ENCODE measurements at places on chromosomes 2 and 18.

DNA sequence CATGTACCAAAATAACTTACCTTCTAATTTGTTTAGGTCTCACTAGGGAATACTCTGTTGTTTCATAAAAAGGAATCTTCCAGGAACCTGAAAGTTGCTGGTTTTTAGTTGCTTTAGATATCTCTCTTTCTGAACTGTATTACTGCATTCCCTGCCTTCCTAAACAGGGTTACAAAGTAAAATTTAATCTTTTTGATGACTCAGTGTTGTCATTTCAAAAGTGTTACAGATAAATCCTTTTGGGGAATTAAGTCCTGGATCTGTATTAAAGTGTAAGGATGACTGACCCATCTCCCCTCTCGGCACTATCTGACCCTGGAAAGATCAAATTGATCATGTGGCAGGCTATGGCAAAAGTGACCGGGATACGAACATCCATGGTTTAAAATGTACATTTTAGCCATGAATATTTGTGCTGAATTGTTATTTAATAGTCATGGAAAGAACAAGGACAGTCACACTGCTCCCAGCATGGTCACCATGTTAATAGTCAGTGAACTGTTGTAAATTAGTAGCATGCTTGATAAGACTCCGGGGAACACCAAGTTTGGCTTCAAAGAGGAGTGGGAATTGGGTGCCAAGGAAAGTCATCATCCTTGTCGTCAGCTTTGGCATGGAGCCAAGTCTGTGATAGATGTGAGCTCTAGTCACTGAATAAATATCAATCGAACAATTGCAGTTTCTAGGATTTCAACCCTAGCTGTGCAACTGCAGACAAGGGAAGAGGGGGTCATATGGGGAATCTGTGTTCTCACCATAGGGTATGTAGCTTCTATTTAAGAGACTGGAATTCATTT lies 4.2 kb downstream of the PLEKHA3 start:
- DNase-seq = no peak

- DNase-seq = no peak
Observed at GRCh38 chr2:20653695-20654534, 3.0 kb upstream of the HS1BP3 start.

DNA sequence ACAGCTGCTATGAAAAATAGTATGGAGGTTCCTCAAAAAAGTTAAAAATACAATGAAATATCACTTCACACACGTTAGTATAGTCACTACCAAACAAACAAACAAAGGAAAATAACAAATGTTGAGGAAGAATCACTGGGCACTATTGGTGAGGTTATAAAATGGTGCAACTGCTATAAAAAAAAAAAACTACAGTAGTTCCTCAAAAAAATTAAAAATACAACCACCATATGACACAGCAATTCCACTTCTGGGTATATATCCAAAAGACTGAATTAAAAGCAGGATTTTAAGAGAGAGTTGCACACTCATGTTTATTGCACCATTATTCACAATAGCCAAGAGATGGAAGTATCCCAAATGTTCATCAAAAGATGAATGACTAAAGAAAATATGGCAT lies 80.9 kb upstream of the POU3F3 start:
- DNase-seq = no peak

DNA sequence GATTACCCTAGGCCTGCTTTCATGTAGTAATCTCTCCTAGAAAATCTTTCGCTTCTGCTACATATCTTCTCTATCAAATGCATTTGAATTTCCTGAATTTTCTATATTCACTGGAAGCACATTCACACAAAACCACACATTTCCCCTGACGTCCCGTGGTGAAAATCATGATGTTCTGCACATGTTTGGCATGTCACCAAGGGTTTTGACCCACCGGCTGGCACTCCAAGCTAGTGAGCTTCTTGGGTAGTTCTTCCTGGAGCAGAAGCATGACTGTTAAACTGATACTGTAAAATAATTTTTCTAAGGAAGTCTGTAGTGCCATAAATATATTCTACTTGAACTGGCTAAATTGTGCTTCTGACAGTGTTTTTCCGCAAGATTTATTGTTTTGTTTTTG lies 510.1 kb upstream of the SLC8A1 start:
- no peak for DNase-seq

GRCh38 chr2:60719331-60719730 lies 36.7 kb upstream of the PAPOLG start:
- no peak for DNase-seq

- DNase-seq = peak; percentile 82
Observed at GRCh38 chr2:73156539-73157124, 43.9 kb upstream of the RAB11FIP5 start.

- DNase-seq = no peak
Observed at GRCh38 chr2:205680067-205680466, 2.2 kb upstream of the NRP2 start.

GRCh38 chr18:46335534-46336101 lies 231.4 kb downstream of the HAUS1 start:
- DNase-seq = peak; percentile 21

DNA sequence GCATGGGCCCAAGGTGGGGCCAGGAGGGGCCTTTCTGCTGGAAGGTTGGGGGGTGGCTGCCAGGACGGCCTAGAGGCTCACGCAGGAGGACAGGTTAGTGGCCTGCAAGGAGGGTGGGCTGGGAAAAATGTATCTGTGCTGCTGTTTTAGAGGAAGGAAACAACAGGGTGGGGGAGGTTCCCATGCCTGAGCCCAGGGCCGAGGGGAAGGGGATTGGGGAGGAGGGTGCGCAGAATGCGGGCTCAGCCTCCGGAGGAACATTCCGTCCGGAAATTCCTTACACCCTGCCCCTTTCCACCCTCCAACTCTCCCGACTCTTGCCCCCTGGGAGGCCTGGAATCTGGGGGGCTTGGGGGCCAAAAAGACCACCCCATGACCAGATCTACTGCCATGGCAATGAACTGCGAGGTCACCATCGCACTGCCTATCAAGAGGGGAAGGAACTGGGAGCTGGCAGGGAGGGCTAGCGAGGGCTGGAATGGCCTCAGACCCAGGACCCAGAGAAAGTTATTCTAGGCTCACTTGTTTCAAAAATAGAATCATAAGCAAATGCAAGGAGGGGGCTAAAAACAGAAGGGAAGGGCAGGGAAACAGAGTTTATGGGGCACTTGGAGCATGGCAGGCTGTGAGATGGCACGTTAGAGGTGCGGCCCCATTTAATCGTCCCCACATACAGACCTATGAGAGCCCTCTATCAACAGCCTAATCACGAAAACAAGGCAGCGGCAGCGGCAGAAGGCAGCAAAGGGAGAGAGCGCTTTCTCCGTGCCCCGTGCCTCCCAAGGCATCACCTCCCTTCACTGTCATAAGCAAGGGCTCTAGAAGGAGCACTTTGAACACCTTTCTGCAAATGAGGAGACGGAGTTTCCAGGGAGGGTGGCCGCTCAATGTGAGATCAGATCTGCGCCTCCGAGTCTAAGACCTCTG lies 90.4 kb downstream of the TNS1 start:
- DNase-seq = no peak

- DNase-seq = no peak
Observed at GRCh38 chr2:33763671-33764310, 164.7 kb upstream of the FAM98A start.

- DNase-seq = no peak
Observed at GRCh38 chr2:210541290-210541902, 15.0 kb upstream of the CPS1 start.

DNA sequence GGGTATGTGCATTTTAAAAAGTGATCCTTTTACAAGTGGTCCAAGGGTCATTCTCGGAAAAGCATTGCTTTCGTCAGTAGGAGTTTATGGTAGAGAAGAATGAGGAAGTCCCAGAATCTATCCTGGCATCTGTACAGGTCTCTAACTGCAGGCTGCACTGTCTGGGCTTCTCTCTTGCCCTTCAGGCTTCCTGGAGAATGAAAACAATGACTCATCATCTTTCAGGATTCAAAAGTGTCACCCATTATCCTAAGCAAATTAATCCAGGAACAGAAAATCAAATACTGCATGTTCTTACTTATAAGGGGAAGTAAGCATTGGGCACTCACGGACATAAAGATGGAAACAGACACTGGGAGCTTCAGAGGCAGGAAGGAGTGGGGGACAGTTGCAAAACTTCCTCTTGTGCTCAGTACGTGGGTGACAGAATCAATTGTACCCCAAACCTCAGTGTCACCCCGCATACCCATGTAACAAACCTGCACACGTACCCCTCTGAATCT lies 60.2 kb upstream of the TXNDC2 start:
- no peak for DNase-seq

DNA sequence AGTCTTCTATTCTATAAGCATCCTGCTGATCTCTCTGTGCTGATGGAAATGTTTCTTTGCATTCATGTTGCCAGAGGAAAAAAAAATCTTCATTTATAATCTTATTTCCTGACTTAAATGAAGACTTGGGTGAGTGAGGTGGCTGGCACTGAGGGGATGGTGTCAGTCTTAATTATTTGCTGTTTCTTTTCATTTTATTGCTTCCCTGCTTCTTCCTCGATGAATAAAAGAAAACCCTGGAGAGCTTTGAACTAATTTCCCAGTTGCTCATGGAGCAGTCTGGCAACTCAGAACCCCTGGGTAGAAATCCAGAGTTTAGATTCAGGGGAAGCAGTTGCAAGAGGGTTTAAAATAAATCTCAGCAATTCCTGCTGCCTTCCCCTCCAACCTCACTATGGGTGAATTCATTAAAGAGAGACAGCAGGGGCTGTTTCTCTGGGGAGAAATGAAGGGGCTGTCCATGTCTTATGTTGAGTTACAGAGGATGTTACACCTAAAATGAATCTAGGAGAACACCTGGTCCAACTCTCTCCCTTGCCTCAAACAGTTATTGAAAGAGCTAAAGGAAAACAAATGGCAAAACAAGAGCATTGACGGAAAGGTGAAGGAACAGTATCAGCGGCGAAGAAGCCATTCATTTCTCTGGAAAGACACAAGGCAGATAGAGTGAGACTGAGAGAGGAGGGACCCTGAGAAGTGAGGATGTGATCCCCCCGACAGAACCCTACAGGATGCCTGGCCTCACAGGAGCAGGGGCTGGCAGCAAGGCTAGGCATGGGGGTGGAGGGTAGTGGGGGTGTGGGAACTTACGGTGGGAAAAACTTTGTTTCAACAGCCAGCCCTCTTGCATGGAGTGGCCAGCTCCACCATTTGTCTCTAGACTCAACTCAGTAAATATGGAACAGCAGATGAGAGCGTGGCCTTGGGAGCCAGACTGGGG lies 41.0 kb downstream of the SP110 start:
- DNase-seq = no peak

DNA sequence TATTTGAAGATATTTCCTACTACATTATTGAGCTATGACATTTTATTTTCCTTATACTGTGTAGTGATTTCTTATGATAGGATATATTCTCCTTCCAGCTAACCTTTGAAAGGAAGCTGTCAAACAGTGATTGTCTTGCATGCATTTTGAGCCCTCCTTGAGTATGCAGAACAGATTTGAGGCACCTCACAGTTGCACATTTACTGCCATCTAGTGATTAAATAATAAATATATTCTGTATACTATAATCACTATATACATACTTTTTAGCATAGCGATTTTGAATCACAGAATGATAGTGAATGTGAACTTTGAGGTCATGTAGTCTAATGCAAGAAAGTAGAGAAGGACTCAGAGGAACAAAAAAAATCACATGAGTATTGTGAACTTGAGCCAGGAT lies 268.4 kb upstream of the CDH19 start:
- DNase-seq = no peak

- DNase-seq = no peak
Observed at GRCh38 chr2:32807662-32808061, 139.1 kb upstream of the LTBP1 start.

DNA sequence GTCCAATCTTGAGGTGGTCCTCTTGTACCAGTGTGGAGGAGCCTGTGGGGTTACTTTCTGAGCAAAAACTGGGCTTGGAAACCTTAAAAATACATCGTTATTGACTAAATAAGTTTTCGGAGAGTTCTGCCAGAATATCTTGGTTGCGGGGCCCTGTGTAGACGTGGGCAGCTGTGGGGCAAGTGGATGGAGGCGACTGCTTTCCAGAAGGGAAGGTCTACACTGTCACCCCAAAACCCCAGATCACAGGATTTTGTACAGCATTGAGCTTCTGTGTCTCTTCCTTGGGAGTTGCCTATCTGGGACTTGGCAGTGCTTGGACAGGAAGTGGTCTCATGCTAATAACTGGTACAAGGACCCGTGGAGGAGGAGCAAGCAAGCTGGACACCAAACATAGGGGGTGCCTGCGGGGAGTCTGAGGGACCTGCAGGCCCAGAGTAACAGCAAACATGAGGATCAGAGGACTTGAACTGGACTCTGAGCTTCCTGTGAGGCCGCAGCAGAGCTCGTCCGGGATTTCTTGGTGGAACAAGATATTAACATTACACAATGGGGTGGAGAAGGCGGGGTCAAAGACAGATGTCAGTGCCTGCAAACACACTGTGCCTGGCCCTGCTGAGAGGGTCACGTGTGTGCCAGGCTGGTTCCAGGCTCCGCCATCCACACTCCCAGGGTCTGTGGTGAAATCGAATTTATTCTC lies 48.0 kb upstream of the CTLA4 start:
- no peak for DNase-seq

- no peak for DNase-seq
Observed at GRCh38 chr18:45336448-45336847, 278.8 kb upstream of the SLC14A2 start.

DNA sequence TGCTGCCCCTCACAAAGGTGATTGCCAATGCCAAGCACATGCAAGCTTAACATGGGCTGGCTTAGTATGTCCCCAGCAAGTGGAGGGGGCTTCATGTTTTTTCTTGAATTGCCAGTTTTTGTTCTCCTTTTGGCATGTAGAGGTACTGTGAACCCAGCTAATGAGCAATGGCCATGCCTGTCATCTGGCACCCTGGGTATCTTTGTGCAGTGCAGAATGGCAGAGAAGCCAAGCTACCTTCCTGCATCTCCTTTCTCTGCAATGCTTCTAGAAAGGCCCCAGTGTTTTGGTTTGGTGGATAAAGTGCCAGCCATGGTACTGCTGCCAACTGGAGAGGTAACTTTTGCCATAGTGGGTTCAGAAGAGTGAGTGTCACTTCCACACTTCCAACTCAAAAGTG lies 576.9 kb downstream of the CMPK2 start:
- DNase-seq = no peak

DNA sequence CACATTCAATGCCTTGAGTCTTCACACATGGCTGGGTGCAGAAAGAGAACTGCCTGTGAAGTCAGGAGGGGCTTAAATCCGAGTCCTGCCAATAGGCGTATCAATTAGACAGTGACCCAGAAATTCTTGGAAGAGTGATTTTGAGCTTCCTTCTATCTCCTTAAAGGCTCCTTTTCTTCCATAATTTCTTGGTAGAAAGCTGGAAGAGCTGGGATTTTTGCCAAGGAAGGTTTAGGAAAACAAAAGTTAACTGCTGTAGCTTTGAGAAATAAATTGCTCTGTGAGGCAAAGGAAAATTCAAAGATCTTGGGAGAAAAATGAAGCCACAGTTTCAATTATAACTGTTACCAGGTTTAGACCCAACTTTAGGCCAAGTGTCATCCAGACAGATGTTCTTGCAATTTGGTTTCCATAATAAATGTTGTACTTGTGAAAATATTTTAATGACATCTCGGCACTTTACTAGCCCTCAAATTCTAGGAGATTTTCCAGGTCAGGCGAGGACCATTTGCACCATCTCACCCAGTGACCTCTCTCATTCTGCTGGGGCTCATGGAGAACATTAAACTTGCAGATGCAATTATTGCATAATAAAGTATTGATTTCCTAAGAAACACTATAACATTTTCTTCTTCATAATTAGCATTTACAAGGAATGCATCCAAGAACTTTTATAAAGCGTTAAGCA lies 329.7 kb upstream of the MEIS1 start:
- DNase-seq = no peak

- no peak for DNase-seq
Observed at GRCh38 chr2:66495788-66496640, 61.1 kb downstream of the MEIS1 start.

All from dorsolateral prefrontal cortex (tissue), 122 donors.